ENCODE measurements at places on chromosomes 6 and 20. TPM values are rescaled to one million over a fixed set of nuclear protein-coding genes. Genes with fewer than 3 reads are reported as not detected.

Gene ZNF334
- 1.8 TPM for polyA plus RNA-seq

Gene NFATC2
- 0.12 TPM for polyA plus RNA-seq

Gene JAG1
- polyA plus RNA-seq: 10.6 TPM

Gene CTCFL
- not detected for polyA plus RNA-seq

Gene DZANK1
- polyA plus RNA-seq: 2.0 TPM

DNA sequence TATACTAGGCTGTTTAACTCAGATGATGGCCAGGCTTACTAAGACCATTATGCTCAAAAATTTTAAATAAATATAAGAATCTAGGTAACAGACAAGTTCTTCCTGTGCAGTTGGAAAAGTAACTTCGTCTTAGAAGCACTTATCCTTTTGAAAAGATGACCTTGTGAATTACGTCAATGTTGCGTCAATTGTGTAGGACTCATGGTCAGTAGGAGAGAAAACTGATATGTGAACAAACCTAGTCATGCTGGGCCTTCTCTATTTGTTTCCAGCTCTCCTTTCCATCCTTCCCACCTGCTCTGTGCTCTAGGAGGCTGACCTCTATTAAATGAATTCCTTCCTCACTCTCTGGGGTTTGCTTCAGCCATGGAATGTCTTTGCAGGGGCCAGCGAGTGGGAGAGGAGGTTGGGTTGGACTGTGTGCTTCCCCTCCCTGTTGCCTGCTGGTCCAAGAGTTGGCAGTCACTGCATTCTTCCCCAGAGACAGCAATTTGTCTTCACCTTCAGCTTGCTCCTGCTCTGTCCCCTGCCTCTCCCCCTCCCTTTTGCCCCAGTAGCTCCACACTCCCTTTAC is 128.0 kb upstream of the TNFAIP3 start:
- DNase-seq: no peak

- DNase-seq: no peak
Measured at GRCh38 chr6:18162401-18162800, 7.2 kb downstream of the KDM1B start.

DNA sequence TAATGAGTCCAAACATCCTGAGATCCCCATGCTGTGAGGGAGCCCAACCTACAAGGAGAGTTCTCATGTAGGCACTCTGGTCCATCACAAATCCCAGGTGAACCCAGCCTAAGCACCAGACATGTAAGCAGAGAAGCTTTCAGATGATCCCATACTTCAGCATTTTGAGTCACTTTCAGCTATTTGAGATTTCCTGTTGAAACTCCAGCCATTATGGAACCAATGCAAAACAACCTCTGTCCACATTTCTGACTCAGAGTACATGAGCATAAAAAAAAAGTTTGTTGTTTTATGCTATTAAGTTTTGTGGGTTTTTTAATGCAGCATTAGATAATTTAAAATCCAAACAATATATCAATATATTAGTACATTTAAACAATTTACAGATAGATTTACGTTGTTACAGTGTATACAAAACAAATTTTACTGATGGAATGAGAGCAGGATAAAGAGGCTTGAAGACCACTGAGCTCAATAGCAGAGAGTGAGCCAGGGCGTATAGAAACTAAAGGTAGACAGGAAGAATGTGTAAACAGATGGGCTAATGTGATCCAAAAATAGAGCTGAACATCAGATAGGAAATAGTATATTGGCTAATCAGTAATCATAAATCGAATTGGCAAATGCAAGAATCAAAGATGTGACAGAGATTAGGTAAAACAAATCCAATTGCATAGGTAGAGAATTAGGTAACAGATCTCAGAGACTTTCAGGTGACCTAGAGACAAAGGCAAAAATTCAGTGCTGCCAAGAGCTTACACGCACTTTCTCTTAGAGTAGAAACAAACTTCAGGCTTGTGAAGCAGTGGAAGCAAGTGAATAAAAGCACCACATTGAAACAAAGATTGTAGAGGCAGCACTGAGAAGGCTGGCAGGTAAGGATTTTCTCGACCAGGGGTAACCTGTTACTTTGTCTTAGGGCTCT is 36.2 kb upstream of the PLCB1 start:
- no peak for DNase-seq

GRCh38 chr6:35202066-35202546 is 11.7 kb upstream of the SCUBE3 start:
- no peak for DNase-seq

DNA sequence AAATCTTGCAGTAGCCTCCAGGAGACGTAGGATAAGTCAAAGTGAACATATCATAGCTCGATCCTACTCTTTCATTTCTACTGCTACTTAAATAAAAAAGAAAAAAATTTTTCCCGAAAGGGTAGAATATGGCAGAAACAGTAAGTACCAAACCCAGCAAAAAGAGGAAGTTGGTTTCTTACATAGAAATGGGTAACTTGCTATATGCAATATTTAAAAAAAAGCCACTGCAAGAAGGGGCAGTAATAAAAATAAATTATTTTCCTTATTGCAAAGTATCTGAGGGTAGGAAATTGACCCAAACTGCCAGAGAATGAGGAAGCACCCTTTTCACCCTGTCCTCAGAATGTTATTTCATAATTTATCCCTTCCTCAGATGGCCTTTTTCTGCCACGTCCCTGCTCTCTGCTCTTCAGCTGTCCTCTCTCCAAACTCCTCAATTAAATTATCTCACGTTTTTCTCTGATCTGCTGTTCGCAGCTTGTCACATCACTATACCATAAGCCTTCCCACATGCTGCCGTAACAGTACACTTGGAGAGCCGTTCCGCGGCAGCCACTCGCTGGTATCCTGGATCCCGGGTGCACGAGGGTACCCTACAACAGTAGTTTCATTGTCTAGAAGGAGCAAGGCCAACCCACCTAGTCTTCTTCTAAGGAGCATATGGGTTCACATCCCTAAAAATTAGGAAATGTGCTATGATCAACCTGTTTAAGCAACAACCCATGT is 149.6 kb downstream of the BACH2 start:
- DNase-seq: no peak

All from BJ (cell line).